ENCODE measurements at places on chromosomes 13 and 19.

- DNase-seq = no peak
Measured at GRCh38 chr13:51922771-51923480, 61.2 kb downstream of the CCDC70 start.

DNA sequence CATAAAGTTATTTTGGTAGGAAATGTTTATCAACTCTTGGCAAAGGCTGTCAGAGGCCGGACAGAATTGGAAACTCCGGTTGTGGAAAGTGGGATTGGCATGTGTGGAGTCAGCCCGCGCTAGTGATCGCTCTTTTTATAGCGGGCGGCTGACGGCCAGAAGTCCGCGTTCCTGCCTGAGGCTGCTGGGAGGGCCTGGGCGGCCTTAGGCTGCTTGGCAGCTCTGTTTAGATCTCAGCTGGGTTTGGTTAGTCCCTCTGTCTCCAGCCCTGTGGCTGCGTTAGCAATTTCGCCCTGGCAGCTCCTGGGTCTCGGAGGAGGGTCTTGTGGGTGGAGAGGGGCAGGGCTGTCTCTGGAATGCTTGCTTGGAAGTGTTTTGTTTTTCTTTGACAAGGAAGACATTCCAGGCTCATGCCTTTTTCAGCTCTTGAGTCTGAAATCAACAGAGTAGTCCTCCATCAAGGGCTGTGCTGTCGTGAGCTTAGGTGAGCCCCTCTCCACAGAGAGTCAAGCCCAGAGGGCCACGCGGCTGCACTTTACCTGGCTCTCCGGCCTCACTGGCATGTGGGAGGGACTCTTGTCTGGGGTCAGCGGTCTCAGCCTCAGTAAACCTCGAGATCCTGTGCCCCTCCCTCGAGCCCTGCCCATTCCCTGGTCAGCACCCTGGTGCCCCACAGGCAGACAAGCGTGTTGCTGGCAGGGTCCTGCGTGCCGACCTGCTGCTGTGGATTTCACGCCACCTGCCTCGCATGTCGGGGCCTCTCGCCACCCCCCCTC lies 22.5 kb downstream of the DOT1L start:
- DNase-seq = peak; percentile 98

DNA sequence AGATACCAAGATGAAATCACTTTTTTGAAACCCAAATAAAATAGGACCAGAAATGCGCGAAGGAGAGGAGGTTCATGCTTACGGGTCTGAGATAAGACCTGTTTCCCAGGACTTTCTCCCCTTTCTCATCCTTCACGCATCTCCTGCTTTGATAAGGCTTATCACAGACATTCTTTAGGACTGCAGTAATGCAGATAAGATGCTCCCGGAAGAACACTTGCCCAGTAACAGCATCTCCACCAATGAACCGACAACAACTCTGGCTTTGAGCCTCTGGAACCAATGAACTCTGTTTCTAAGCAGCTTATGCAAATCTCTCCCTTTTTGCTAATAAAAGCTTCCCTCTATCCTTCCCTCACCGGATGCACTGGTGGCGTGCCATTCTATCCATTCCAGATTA lies 783.4 kb upstream of the ARGLU1 start:
- no peak for DNase-seq

- no peak for DNase-seq
Measured at GRCh38 chr13:35598233-35598632, 121.7 kb upstream of the MAB21L1 start.

DNA sequence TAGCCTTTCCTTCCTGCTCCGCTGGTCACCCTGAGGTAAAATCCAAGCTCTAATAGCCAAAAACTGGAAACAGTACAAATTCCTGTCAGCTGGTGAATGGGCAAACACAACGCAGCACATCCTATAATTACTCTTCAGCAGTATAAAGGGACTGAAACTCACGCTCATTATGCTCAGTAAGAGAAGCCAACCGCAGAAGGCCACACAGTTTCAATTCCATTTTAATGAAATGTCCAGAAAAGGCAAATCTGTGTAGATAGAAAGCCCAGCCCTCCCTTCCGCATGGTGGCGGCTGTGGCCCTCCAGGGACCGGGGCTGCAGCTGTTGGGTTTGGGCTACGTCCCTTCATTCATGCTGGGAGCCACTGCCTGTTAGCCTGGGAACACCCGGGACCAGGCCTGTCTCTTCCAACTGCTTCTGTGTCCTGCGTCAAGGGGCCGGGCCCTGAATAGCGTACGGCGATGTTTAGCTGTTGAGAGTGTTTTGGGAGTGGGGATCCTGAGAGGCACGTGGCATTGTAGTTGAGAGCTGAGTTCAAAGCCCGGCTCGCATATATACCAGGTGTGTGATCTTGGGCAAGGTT lies 23.5 kb downstream of the NKPD1 start:
- no peak for DNase-seq

GRCh38 chr19:47520343-47520806 lies 5.5 kb upstream of the NAPA start:
- DNase-seq = no peak

- no peak for DNase-seq
Measured at GRCh38 chr13:111415246-111415645, 94.8 kb downstream of the TEX29 start.

DNA sequence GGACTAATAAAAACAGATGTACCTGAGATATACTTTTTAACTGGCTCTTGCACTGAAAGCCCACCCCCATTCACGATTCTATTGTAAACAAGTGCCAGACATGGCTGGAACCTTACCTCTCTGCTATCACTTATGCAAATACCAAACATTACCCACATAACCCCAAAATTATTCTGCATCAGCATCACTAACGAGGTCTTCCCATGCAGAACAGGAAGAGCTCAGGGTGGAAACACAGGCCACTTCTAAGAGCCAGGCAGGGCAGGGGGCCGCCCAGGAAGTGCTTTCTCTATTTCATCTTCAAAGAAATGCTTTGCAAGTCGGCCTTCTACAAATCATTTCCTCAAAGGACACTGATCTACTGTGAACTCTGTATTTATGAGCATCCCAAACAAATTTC lies 7.3 kb downstream of the IRS2 start:
- no peak for DNase-seq

GRCh38 chr13:67390462-67391086 lies 160.4 kb upstream of the PCDH9 start:
- DNase-seq = no peak

- no peak for DNase-seq
Measured at GRCh38 chr13:109656206-109656605, 130.2 kb downstream of the IRS2 start.

GRCh38 chr19:16042533-16043085 lies 33.7 kb upstream of the TPM4 start:
- no peak for DNase-seq

DNA sequence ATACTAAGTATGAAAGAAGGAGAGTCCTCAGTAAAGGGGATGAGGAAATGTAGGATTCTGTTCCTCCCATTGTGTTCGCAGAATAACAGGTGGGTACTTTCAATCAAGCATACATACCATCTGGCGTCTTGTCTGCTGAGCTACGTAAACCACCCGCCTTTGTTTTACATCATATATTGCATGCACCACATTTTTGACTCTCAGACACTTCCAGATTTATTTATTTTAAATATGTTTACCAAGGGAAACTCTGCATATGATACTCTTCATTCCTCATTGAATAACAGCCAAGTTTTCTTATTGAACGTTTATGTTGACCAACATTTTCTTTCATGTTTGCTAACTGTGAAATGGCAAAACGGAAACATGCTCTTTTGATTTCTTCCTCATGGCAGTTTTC lies 174.1 kb downstream of the FGF14 start:
- DNase-seq = no peak

- peak; percentile 51 for DNase-seq
Measured at GRCh38 chr19:1650650-1651567, 1.5 kb downstream of the TCF3 start.

- no peak for DNase-seq
Measured at GRCh38 chr13:47621931-47622330, 379.1 kb downstream of the SUCLA2 start.

- no peak for DNase-seq
Measured at GRCh38 chr13:39505151-39505550, 97.8 kb downstream of the LHFPL6 start.

DNA sequence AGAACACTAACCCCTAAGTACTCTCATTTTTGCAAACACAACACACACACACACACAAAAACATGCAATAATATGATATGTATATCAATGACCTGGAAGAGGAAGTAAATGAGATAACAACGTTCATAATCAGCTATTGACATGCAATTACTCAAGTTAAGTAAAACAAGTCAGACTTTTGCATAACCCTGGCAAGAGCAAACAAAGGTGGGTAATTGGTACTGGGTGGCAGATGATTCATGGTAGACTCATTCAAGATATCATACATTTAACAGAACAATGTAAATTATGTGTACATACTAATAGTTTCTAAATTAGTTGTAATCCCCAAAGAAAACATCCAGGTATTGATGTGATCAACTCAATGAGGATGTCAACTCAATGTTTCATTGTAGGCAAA lies 508.8 kb downstream of the DACH1 start:
- DNase-seq = no peak

- peak; percentile 31 for DNase-seq
Measured at GRCh38 chr13:84400706-84401105, 518.4 kb upstream of the SLITRK1 start.

DNA sequence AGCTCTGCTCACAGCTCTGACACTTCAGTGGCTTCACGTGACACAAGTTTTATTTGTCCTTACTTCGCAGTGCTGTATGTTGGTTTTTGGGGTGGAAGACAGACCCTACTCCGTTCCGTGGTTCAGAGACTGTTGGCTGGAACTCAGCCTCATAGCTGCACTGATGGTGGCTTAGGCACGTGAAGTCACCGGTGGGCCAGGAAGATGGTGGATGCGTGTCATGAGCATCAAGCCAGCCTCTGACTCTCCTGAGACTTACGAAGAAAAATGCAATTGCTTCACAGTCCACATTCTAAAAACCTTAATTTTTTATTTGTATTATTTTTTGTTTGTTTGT lies 161.4 kb upstream of the SOX1 start:
- no peak for DNase-seq

DNA sequence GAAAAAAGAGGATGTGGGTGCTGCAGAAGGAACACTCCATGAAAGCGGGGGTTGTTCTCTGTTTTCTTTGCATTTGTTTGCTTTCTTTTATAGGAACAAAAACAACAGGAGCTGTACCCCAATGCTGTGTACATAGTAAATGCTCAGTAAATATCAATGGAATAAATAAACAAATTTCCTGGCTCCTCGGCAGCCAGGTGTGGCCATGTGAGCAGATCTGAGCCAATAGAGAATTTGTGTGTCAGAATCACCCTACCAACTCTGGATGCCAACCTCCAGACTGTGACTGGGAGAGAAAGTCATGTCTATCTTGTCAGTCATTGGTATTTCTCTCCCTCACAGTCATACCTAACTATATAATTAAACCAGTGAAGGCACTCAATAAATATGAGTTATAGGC lies 10.6 kb upstream of the CLPP start:
- DNase-seq = no peak

DNA sequence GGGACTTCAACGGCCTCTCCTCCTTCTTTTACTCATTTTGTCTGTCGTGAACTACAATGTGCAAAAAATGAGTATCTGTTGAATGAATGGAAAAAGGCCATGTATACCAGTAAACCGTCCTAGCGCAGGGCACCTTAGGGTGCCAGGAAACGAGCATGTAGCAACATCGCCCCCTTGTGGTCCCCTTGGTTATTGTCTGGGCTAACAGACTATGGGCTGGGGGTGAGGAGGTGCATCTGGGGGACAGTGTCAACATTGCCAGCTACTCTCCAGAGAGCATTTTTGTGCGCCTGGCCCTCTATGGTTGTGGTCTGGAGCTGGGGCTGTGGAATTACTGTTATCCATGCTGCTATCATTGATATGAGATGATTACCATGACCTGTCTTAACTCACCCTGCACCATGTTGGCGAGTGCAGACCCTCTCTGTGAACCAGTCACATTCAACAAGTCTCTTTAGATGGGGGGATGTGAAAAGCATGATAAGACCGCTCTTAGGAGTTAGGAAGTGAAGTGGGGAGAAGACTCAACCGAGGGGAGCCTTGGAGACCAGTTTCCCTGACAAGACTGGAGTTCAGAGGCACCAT lies 22.8 kb upstream of the SIGLEC11 start:
- DNase-seq = peak; percentile 53

DNA sequence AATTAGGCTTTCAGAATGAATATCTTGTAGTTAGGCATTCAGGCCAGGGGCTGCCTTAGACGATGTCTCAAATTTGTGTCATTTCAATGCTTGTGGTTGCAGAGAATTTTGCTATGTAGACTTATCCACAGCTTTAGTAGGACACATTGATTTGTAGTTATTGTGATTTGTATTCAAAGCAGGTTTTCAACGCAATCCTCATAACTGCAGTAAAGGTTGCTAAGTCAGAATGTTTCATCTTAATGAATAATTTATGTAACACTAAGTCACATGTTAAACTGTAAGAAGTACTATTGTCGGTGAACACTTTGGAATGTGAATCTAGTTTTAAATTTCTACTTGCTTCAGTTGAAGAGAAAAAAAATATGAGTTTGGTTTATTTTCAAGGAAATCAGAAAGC lies 1117.2 kb upstream of the SPRY2 start:
- DNase-seq = no peak

DNA sequence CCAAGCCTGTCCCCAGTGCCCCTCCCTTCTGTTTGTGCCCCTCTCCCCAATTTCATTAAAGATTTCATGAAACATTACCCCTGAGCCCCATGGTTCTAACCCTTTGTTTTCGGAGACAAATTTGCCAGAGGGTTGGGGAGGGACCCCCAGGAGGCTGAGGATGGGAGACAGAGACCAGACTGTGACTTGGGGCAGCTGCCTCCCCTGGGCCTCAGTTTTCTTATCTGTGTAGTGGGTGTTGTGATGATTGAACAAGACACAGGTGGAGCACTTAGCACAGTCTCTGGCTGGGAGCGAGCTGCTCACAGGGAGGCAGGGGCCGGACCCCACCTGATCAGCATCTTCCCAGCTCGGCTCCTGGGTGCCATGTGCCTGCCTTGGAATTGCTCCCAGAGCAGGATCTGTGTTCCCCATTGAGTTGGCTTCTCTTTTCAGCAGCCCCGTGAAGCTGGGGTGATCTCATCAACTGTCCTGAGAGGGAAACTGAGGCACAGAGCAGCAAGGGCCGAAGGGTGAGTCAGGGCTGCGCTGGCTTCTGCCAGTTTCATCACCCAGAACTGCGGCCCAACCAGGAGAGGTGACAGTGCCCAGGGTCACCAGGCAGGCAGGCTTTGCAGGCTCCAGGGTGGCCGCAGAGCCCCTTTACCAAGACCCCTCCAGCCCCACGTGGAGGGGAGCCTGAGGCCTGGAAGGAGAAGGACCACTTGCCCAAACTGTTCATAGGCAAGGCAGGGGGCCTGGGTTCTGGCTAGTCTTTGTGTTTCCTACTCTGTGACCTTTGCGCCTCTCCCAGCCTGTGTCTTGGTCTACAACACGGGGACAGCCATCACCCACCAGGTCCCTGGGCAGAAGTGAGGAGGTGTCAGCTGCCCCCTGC lies 6.9 kb downstream of the IRF3 start:
- no peak for DNase-seq

Data from AG08396 (cell line).